ENCODE measurements at places on chromosomes 5 and 9.

DNA sequence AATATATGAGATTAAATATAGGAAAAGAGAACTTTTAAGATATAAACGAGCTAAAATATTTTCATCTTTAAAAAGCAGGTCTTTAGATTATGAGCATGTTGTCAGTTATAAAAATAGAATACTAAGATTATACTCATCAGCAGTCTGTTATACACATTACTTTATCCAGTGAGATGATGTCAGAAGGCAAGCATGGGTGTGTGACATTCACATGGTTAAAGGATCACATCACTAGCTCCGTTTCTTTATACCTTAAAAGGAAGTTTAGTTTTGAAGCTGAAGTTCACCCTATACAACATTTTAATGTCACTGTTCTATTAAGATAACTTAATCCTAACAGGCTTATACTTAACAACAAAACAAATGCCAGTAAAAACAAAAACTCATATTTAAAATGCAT lies 59.6 kb downstream of the RICTOR start:
- DNase-seq = peak; percentile 28

- DNase-seq = peak; percentile 94
These were observed 21.5 kb upstream of the MYO10 start for GRCh38 chr5:16957304-16958196.

DNA sequence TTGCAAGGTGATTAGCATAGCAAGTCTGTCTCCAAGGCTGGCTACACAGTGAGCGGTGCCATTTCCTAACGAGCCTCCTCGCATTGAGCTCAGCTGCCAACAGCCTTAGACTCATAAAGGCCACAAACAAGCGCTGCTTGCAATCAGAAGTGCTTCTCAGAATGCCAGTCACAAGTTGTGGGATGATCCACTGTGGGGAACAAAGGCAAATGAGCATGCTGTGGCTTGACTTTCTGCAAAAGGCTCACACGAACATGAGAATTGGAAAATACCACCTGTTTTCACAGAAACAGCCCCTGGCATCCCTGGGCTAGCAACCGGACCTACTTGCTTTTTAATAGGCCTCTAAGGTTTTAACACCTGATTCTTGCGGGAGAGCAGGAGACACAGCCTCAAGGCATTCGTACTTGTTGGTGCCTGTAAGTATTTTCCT lies 215.5 kb downstream of the FANCC start:
- DNase-seq = no peak

DNA sequence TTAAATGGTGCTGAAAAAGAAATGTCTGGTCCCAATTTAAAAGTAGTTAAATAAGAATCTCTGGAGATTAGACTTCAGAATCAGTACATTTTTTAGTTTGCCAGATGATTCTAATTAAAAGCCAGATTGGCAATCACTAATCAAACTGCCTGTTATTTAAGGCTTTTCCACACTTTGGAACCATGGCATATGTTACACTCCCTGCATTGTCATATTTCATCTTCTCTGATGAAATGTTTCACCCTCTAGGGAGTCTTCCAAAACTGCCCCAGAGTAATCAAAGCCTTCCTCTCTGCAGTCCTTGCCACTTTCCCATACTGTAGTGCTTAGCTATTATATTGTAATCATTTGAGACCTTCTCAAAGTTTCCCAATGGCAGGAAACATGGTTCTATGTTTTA lies 17.5 kb upstream of the OR13C9 start:
- DNase-seq = no peak

- DNase-seq = no peak
These were observed 21.5 kb downstream of the NKD2 start for GRCh38 chr5:1029945-1030625.

DNA sequence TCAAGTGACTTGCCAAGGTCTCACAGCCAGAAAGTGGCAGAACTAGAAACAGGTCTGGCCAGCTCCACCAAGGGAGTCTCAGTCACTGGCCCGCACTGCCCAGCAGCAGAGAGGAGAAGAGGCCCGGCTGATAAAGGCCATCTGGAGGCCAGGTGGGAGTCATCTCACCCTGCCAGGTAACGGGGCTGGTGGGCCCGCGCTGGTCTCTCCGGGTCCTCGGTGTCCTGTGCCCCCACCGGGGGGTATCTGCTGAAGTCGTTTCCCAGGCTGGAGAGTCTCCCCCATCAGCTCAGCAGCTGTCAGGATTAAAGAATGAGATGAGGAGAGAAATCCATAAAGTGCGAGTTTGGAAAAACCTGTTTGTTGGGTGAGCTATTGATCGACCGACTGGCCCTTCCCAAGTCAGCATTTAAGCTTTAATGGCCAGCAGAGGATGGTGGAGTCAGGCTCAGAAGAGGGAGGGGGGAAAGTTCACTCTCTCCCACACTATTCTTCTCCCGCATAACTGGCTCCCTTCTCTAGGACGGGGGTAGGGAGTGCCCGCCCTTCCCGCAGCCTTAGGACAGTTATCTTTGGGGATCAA lies 30.3 kb downstream of the LMX1B start:
- DNase-seq = no peak

- no peak for DNase-seq
These were observed 44.0 kb upstream of the SLC25A51 start for GRCh38 chr9:37947977-37948376.

DNA sequence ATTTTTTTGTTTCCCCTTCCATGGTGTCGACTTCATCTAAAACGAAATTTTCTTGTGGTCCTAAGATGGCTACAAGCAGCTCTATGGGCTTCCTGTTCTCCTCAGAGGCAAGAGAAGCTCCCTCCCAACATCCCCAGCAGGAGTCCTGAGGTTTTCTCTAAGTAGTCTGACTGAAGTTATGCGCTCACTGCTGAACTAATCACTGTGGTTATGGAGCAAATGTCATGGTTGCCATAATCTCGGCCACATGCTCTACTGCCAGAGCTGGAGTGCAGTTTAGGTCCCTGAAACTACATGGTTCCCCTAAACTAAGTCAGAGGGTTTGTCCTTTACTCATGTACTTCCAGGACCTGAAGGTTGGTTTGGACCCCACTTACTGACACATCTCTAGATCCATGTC lies 68.0 kb upstream of the MAMDC2 start:
- DNase-seq = peak; percentile 17

DNA sequence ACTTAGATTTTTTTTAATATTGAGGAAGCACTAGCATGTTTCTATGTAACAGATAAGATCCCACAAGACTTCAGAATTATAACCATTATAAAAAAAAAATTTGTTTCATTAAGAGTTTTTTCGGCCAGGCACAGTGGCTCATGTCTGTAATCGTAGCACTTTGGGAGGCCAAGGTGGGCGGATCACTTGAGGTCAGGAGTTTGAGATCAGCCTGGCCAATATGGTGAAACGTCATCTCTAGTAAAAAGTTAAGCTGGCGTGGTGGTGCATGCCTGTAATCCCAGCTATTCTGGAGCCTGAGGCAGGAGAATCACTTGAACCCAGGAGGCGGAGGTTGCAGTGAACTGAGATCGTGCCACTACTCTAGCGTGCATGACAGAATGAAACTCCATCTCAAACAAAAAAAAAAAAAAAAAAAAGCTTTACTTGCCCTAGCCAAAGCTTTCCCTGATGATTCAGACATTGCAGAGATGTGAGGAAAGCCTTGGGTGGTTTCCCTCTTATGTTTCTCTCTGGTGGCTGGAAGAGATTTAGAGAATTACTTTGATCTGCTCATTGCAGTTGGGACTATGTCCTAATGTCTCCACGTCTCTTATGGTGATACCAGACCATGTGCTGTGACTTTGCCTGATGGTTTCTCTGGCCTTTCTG lies 65.4 kb downstream of the EGFLAM start:
- peak; percentile 80 for DNase-seq

DNA sequence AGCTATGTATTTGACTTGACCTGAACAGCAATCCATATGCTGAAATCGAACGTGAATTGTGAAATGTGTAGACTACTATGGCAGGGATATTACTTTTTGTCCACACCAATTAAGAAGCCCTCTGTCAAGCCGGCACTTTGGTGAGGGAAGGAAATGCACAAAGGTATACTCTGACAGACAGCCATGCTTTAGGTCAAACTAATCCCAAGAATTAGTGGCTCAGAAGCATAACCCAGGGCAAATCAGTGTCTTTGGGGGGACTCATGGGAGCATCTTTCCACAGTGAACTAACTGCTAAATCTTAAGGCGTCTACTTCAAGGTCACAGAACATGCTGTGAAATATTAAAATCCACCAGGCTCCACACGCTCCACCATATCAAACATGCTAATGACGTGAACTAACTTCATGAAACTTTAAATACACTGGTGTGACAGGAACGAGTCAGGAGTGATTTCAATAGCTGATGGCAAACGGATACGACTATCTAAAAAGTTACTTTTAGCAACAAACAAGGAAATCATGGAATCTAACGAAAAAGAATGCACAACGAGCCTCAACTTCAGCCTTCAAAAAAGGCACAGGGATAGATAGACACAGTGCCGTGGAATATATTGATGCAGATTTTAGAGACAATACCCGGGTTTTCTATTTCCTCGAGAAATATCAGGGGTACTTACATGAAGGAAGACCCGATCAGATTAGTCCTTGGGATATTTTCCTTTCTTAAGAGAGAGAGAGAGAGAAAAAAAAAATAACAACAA lies 527 bp downstream of the MEF2C start:
- no peak for DNase-seq

DNA sequence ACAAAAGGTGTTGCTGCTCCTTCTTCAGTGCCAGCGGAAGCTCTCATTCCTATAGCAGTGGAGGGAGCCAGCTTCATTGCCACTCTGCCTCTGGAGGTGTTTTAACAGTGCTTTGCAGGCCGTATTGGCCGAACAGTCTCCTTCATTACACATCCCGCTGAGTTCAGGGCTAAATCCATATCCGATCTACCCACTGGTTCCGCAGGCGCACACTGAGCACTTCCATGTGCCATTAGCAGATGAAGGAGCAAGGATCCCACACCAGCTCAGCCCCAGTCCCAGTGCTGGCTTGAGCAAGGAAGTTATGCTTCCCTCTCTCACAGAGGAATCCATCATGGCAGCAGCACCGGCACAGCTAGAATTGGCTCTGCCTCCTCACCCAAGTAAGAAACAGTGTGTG lies 121.2 kb upstream of the IRX2 start:
- DNase-seq = no peak

DNA sequence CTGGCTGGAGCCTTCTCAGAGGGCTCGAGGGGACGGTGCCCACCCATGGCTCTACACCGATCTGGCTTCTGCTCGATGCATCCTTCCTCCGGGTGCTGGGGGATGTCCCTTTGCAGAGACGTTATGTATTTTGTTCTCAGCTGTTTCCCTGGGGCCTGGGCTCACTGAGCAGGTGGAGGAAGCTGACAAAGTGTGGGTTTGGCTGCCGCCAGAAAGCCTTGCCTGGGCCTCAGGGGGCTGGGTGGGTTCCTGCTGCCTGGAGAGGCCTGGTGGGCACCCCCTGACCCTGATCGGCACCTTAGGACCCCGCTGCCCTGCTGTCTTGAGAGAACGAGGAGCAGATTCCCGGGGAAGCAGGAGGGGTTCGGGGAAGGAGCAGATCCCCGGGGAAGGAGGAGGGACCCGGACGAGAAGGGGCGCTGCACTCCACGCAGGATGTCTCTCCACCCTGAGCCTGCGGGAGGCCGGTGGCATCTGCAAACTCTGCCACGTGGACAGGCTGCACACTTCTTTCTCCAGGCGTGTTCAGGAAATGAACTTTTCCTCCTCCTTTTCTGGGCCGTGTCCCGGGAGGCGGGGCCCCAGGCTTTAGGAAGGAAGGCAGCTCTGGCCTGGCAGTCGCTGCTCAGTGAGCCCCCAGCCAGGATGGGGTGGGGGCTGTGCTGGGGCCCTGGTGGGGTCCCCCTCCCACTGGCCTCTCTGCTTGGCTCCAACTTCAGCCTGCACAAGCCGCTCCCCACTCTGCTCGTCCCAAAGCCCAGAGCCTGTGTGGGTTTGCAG lies 148.9 kb downstream of the RXRA start:
- DNase-seq = peak; percentile 56

GRCh38 chr5:153463806-153464205 lies 26.7 kb upstream of the GRIA1 start:
- DNase-seq = peak; percentile 11

GRCh38 chr9:97366476-97366875 lies 45.4 kb upstream of the TDRD7 start:
- DNase-seq = no peak

DNA sequence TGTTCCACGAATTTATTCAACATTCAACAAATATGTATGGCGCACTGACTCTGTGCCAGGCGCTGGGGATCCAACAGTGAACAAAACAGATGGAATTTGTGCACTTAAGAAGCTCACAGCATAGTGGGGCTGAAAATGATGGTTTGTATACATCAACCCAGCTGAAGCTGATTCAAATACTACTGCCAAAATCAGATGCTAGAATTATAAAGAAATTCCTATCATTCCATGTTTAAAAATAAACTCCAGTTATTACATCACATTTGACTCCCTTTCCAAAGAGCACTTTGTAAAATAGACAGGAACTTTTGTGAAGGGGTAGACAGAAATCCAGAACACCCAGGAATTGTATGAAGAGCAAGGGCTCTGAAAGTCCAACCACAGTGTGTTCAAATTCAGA lies 54.1 kb downstream of the ZNF608 start:
- peak; percentile 67 for DNase-seq

DNA sequence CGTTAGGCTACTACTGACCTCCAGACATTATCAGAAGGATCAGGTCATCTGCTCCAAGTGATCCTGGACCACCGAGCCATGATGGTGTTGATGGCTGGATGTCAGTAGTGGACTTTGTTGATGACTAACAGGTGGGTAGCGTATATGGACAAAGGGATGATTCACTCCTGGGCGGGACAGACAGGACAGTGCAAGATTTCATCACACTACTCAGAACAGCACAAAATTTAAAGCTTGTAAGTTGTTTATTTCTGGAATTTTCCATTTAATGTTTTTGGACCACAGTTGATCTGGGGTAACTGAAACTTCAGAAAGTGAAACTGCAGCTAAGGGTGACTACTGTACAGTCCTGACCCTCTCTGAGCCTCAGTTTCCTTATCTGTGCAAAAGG lies 12.7 kb downstream of the PDGFRB start:
- peak; percentile 84 for DNase-seq

- DNase-seq = no peak
These were observed 146.6 kb downstream of the MAN2A1 start for GRCh38 chr5:109836280-109836679.

- no peak for DNase-seq
These were observed 32.4 kb downstream of the STK32A start for GRCh38 chr5:147267082-147267832.

DNA sequence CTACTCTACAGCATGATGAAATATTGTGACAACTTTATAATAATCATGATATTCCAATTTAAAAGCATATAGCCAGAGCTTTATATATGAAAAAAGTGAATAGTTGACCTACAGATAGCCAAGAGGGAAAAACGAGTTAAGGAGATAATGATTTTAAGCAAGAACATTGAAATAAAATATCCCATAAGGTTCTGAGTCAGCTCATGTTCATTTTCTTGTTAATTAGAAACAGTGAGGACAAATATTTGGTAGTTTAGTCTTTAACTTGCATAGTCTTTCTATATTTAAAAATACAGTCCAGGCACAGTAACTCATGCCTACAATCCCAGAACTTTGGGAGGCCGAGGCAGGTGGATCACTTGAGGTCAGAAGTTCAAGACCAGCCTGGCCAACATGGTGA lies 55.8 kb upstream of the CDH6 start:
- no peak for DNase-seq

- no peak for DNase-seq
These were observed 45.7 kb upstream of the SLCO4C1 start for GRCh38 chr5:102341681-102342288.
